ENCODE measurements at places on chromosomes 12 and 14.

DNA sequence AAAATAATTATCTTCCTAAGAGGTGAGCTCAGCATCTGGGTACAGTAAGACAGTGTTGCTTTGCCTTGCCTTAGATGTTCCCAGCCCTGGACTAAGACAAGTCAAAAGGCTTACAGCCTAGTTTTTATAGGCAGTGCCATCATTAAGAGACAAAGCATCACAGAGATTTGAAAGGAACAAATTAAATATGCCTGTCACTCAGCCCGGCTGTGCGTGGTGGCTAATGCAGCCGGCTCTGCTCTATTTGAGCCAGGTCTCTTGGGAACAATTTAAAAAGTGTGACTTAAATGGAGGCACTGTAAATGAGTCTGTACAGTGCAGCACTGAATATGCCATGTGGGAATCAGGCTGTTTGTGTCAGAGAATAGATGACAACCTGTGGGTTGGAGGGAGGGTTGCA is 1687.4 kb upstream of the FLRT2 start:
- no peak for DNase-seq

DNA sequence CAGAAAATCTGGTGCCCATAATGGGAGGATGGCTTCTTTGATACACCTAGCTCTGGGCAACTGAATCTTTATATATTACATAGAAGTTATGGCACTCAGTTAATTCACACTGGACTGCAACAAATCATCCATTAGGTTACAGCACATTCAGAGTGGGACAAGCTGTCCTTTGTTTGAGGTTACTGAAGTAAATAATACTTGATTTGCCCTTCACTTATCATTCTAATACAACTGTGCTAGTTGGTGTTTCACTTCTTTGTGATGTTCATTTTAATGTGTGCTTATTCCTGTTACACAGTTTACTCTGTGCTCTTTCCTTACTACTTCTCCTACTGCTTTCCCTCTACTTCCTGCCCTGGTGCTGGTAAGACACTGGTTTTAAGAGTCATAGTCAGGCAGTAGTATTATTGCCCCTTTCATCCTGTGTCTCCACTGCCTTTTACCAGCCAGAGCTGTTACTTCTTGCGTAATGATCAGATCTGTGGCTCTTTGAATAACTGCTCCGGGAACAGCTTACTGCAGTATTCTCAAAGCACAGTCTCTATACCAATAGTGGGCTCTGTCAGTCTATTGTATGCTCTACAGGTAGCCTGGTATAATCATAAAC is 36.4 kb upstream of the GXYLT1 start:
- DNase-seq = no peak

- DNase-seq = no peak
These were observed 2.3 kb downstream of the ARF3 start for GRCh38 chr12:48954841-48955501.

DNA sequence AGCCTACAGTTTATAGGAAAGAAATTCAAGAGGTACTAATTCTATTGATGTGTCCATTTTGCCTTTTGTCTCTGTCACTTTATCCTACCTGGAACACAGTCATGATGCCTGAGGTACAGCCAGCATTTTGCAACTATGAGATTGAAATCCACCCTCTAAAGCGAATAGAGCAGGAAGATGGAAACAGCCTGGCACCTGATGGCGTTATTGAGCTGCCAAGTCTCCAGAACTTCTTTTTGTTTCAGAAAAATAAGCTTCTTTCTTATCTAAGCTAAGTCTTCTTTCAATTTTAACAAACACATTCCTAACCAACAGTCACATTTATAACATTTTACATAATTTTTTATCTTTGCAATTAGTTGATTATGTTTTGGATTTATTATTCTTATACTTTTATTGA is 182.1 kb downstream of the PAWR start:
- no peak for DNase-seq

GRCh38 chr12:119249383-119250155 is 70.8 kb downstream of the HSPB8 start:
- no peak for DNase-seq

DNA sequence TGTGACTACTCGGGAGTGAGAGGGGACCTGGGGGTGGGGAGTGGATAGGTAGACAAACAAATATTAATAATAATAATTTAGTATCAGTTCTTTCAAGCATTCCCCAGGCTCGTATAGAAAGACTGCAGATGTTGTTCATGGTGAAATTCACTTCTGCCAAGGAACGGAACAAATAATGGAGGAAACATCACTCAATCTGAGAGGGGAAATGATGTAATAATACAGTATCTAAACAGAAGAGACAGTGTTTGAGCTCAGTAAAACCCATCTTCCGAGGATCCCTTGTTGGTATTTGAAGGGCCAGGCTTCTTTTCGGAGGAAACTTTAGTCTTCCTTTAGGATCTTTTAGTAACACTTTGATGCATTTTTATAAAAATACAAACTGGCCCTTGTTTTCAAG is 114.2 kb downstream of the KCNK10 start:
- DNase-seq = no peak

DNA sequence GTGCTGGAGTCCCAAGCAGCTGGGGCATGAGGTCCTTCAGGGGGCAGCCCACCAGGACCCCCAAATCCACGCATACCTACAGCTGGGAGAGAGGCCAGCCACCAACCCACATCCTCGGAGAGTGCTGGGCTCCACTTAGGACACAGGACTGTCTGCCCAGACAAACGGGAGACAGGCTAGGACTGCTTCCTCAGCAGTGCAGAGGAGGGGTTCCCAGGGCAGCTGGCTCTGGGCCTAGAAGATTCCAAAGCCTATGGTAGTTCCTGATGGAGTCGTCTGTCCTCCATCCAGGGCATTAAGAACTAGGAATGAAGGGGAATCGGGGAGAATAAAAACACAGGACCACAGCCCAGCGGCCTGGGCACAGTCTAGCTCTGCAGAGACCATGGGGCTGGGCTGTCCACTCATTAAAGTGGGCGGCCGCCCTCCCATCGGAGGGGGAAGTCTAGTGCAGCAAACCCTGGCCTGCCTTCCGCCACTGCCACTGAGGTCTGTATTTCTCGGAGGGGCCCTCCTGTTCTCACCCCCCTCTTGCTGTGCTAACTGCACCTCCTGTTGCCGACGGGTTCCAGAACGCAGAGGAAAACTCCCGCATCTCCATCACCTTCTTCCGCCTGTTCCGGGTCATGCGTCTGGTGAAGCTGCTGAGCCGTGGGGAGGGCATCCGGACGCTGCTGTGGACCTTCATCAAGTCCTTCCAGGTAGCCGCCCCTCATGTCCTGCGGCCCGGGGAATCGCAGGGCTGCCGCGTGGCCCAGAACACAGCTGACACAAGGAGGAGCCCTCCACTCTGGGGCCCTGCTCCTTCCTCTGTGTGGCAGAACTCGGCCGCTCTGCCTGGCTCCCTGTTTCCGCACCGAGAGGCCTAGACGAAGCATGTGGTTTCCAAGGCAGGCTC is 143.5 kb upstream of the FKBP4 start:
- DNase-seq = no peak

DNA sequence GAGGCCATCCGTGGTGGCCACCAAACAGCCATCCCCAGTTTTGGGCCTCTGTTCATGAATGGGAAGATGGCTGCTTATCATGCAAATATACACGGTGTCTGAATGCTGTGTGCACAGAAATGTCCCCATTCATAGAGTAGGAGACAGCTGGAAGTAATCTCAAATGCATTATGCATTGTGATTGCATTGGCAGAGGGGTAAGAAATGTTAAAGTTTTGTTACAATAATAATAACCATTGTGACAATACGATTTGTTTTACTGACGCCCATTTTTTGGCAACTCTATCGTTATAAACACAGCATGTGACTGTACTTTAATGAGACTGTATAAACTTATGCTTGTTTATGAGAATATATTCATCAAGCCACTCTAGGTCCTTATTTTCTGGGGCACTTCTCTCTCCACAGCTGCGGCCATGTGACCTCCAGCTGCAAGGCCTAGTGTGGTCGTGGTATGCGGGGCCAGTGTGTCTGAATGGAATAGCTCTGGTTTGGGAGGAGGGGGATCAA is 474.3 kb downstream of the VRK1 start:
- DNase-seq = no peak

DNA sequence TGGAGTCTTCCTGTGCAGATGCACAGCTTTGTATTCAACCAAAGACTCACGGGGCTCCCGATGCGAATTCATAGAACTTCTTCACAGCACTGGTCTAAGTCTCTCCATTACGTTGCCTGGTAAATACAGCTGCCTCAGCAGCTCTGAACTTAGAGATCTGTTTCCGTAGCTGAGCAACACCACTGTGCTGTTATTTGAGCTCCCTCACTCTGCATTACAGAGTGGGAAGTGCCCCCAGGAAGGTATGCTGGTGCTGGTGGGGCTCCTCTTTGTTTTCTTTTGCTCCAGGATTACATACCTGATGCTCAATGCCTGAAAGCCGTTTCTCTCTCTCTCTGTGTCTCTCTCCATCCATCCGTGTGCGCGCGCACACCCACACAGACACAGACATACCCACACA is 227.5 kb upstream of the RMST start:
- DNase-seq = no peak

- no peak for DNase-seq
These were observed 128.4 kb upstream of the SSTR1 start for GRCh38 chr14:38079268-38079667.

DNA sequence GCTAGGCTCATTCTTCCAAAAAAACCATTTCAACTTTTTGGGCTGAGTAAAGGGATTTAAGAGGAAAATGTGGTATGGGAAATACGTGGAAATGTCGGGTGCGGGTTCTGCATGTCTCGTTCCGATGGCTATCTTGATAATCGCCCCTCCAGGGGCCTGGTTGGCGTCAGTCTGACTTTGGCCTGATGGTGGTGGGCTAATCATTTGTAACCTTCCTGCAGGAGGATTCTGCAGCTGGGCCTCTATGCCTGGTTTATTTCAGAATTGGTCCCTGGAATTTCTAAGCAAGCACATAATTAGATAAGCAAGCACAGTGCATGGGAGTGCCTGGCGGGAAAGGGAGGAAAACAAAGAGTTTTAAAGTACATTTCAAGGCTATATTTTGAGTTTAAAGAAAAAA is 14.8 kb upstream of the SLC4A8 start:
- DNase-seq = no peak

DNA sequence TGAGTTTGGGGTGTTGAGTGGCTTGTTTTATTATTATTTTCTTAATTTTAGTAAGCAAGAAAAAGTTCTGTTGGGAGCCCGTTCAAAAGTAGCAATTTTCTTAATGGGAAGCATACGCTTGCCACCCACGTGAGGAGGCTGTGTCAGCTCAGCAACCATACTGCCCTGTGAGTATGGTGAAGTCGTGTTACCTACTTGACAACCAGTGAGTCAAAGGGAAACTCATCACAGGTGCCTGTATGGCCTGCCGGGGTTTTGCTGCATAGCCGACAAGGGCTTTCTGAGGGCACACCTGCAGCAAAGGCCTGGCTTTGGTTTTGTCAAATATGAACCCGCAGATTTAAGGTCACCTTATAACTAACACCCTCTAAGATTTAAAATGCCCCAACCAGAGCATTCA is 31.1 kb downstream of the PITPNM2 start:
- DNase-seq = no peak

DNA sequence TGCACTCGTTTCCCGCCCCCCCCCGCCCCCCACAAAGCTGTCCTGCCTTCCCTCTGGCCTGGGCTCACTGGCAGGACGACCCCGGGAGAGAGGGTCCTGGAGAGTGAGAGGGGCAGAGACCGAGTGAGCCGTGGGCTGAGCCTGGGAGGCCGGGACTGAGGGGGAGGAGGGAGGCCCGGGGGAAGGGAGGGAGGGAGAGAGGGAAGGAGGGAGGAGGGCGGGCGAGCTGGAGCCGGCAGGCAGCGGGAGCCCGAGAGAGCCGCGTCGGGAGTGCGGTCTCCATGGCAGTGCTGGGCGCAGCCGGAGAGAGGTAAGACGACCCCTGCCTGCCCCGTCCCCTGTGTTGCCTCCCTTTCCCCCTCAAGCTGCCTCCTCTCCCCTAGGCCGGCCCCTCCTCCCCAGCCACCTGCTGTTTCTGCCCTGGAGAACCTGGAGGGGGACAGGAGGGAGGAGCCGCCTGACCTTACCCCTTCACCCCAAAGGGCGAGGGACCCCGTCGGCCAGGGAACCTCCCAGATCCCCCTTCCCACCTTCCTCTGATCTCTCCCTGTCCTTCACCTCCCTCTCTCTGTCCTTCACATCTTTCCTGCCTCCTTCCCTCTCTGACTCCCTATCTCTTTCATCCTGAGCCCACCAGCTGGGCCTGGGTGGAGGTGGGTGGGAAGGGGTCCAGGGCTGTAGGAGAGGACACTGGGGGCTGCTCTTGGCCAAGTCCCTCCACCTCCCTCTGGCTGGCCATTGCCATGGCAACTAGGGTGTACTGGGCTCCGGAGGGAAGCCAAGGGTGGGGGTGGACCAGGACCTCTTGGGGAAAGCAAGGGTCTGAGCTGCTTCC is at the start of gene GPR162:
GPR162 (plus strand) TSS at position 231 of the 835 bp plus-strand sequence. CDS start 2,078 bp downstream, outside the sequence.
- DNase-seq = no peak

DNA sequence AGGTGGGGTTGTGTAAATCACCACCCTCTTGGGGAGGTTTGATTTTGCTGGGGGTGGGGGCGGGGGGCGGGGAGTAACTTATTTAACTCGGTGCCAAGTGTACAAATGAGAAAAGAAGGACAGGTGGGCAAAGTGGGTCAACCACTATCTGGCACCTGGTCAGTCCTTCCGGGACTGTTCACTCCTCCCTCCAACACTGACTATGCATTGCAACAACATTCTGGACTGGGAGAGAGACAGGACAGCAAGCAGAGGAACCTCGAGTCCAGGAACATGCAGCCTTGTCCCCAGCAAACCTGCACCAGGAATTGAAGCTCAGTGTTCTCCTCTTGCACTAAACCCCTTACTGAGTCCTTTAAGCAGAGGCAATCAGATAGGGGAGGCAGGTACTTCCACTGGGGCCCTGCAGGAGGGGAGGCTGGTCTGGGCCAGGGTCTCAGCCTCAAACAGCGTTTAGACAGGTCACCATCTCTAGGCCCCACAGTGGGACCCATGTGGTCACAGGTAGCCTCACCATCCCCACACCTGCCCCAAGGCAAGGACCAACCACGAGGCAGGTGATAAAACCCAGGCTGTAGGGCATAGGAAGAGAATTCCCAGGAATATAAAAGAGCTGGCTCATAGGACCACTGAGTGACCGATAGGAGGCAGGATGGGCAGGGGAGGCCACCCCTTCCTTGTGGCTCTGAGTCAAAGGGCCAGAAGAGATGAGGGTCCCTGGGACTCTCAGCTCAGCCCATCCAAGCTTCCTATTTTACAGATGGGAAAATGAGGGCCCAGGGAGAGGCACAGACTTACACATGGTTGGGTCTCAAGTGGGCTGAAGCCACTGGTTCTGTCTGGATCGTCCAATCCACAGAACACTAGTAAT is 9.8 kb downstream of the CCDC85C start:
- DNase-seq = no peak

GRCh38 chr14:22471545-22472121 is 117.4 kb downstream of the DAD1 start:
- no peak for DNase-seq

DNA sequence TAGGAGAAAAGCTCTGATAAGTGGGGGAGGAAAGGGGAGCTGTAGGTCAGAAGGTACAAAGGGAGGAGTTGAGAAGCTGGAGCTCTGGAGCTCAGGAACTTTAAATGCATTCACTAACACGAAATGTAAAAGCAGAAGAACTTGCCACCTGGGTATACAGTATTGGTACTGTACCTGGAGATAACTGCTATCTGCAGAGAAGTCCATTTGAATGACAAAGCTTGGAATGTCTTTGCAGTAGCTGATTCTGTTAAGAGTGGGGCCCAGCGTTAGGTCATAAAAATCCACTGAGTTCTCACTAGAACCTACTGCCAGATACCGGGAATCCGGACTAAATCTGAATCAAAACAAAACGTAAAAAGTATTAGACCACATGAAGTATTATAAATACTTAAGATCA is 55.6 kb downstream of the ZC3H14 start:
- no peak for DNase-seq
